KG1 (cell line): ENCODE measurements at places on chromosomes 7 and 10.

DNA sequence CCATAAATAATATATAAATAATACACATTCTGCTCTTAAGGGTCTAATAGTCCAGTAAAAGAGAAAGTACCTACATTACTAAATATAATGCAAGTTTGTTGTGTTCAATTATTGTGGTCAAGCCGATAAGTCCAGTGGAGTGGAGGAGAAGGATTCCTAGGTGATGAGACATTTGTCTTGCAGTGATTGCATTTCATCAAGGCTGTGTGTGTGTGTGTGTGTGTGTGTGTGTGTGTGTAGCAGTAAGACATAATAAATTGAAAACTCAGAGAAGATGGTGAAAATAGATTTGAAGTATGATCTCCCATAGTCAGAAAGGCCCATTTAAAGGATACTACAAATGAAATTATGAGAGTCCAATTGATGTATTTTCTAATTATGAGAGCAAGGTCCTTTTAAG is 192.5 kb upstream of the SEMA3C start:
- no peak for DNase-seq

GRCh38 chr10:49577182-49577925 is 32.8 kb upstream of the SLC18A3 start:
- DNase-seq, result no peak

DNA sequence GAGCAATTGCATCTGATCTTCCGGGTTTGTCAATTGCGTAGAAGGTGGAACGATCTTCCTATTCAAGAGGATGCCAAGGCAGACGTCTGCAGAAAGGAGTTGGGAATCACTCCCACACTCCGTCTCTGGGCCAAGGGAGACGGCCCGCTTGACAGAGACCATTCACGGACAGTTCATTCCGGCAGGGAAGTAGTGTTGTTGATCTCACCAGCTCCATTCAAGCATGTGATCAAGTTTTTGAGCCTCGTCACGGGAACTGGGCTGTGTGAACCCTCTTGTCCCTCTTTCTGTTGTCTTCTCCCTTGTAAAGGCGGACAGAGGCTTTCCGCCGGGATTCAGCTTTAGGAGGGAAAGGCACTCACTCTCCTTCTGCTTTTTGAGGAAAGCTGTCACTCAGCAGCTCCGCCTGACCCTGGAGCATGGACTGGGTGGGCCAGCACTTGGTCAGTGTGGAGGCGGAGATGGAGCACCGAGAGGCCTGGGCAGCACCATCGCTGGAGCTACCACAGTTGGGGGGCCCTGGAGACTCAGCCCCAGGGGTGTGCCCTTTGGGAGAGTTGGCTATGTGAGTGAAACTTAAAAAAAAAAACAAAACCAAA is 44.9 kb downstream of the SPDYE5 start:
- DNase-seq, result no peak

- DNase-seq, result no peak
Measured at GRCh38 chr7:33079763-33080690, 17.5 kb upstream of the NT5C3A start.

GRCh38 chr7:47739891-47740290 is 158.0 kb upstream of the TNS3 start:
- DNase-seq, result no peak

GRCh38 chr7:128352153-128352537 is 8.4 kb upstream of the RBM28 start:
- DNase-seq, result no peak

GRCh38 chr7:103915680-103916357 is 73.6 kb downstream of the RELN start:
- DNase-seq, result no peak

GRCh38 chr7:143351574-143351973 is 10.9 kb downstream of the FAM131B start:
- no peak for DNase-seq

- no peak for DNase-seq
Measured at GRCh38 chr10:73182568-73182967, 14.6 kb downstream of the FAM149B1 start.

GRCh38 chr10:64112701-64113355 is 591.6 kb downstream of the REEP3 start:
- no peak for DNase-seq

GRCh38 chr7:69042138-69042537 is 556.1 kb upstream of the AUTS2 start:
- DNase-seq, result no peak

- no peak for DNase-seq
Measured at GRCh38 chr7:49166441-49166840, 242.1 kb downstream of the CDC14C start.

DNA sequence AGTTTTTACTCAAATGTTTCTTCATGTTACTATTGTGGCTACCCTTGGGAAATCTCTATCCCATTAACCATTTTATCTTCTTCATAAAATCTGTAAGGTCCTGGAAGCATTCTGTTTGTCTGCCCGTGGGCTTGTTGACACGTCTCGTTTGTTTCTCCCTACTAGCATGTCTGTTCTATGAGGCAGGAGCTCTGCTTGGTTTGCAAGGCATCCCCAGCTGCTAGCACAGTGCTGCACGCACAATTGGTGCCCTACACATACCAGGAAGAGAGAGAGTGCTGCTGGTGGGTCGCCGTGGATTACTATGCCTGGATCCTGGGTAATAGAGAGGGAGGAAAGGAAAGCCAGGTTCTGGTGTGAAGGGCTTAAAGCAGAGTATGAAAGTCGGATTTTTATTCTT is 166.1 kb upstream of the TNS3 start:
- no peak for DNase-seq

DNA sequence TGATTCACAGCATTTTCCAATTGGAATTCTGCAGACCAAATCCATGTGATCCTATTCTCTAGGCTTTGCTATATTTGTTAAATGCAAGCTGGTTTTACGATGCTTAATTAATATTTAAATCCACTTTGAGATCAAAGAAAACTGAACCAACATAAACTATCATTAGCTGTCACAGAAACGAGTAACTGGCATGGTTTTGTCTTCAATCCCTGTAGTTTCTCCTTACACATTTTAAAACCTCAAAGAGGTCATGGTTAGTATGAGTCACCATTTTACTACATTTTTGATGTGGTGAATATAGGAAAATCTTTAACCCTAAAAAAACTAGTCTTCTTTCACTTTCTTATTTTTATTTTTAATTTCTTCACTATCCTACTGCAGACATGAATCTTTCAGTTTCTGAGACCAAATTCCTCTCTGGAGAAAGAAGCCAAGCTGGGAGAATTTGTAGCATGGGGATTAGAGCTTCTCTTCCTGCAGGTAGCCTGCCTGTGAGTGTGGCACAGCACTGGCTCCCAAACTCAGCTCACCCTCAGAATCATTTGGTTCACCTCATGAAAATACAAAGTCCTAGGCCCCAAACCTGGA is 8.7 kb upstream of the LIPM start:
- no peak for DNase-seq

- DNase-seq, result no peak
Measured at GRCh38 chr10:30762620-30763019, 133.1 kb upstream of the LYZL2 start.

- no peak for DNase-seq
Measured at GRCh38 chr7:71238581-71239295, 106.8 kb downstream of the GALNT17 start.

- DNase-seq, result no peak
Measured at GRCh38 chr10:59212301-59212798, 35.9 kb downstream of the PHYHIPL start.

DNA sequence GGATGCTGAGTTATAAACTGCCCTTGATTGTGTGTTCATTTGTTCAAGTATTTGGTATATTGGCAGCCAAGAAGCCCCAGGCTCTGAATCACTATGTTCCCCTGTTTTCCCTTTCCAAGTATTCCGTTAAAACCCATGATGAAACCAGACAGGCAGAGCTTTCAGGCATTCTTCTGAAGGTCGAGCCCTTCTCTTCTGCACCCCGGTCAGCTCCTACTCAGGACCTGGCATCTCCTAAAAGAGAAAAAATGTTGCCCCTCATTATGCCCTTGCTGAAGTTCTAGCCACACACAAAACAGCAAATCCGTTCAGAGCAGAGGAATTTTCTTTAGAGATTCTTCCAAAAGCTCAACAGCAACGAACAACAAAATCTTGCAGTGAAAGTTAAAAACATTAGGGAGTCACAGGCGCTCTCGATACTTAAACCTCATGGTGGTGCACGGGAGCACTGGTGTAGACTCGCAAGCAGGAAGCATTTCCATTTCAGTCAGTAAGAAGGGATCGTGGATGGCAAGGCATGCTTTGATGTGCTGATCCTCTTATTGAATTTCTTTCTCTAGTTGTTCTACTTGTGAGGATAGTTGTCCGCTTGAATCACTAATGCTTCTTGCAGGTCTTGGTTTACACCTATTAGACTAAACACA is 264.9 kb downstream of the SKIDA1 start:
- no peak for DNase-seq

DNA sequence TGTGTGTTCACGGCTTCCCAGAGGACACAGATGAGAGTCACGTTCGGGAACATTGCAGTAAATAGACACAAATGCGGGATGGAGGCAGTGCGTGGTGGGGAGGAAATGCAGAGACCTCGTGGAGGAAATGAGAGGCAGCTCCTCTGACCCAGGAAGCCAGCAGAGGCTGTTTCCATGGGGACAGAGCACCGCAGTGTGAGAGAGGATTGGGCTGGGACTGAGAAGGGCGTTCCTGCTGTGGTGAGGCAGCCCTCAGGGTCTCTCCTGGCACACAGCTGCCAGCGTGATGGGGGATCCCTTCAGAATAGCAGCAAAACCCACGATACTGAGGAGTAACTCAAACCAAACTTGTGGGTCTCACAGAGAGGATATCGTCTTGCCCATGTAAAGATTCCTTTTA is 21.7 kb upstream of the BHLHA15 start:
- DNase-seq, result no peak

DNA sequence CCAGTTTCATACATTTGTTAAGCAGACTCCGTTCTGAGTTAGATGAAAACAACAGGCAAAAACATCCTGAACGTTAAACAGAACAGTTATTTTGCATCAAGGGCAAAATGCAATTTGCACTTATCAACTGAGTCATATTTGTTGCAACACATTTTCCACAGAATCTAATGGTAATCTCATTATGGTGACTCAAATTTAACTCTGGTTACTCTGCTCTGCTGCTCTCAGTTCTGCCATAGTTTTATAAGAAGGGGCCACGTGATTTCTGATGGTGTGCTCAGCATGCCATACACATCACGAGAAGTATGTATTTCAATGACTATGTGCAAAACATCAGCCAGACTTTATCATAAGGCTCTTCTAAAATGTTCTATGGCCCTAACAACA is 148.8 kb downstream of the CHCHD3 start:
- DNase-seq, result no peak

GRCh38 chr10:114605155-114605797 is 52.8 kb downstream of the ABLIM1 start:
- no peak for DNase-seq

DNA sequence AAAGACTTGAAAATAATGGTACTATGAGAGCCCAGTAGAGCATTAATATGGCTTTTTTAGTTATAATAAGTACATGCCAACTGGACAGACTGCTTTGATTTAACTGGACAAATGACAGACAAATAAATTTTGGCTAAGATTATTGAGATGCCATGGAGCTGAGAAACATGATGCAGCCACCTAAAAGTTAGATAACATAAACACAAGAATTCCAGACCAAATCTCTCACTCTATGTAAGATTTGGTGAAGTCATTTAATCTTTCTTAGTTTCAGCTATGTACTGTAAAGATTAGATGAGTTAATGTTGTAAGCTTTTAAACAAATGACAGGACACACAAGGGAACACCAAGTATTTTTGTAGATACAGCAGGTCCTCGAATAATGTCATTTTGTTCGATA is 118.2 kb downstream of the CACNA2D1 start:
- DNase-seq, result no peak
